Activated CD8-positive, alpha-beta memory T cell treated with anti-CD3 and anti-CD28 coated beads for 1 hour (primary cell): ENCODE measurements at places on chromosomes 12 and 14.

DNA sequence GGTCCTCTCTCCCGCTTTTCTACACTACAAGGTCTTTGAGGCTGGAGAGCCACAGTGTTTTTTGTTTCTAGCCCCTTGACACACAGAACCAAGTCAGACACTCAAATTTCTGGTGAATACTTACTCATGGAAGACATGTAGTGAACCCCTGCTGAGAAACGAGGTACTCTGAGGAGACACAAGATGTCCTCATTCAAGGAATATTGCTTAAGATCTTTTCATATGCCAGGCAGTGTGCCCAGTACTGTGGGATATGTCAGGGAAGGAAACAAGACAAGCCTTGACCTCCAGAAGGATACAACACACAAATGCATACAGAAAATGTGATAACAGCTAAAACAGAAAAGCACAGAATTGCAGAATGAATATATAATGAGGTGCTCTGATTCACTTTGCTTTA is 75.9 kb downstream of the TMTC1 start:
- DNase-seq: no peak

DNA sequence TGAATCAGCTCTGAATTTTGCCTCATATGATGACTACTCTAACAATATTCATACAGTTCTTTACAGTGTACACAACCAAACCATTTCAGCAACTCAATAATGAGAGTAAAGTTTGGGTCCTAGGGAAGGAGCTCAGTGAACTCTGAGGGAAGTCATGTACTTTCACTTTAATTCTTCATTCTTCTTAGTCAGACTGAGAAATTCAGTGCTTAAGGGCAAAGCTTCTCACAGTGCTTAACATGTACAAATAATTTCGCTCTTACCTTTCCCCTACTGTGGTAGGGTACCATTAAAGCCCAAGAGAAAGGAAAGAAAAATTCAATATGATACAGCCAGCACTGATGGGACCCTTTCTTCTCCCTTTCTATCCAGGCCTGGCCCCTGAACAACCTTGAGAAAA is 435.0 kb downstream of the NELL2 start:
- no peak for DNase-seq

DNA sequence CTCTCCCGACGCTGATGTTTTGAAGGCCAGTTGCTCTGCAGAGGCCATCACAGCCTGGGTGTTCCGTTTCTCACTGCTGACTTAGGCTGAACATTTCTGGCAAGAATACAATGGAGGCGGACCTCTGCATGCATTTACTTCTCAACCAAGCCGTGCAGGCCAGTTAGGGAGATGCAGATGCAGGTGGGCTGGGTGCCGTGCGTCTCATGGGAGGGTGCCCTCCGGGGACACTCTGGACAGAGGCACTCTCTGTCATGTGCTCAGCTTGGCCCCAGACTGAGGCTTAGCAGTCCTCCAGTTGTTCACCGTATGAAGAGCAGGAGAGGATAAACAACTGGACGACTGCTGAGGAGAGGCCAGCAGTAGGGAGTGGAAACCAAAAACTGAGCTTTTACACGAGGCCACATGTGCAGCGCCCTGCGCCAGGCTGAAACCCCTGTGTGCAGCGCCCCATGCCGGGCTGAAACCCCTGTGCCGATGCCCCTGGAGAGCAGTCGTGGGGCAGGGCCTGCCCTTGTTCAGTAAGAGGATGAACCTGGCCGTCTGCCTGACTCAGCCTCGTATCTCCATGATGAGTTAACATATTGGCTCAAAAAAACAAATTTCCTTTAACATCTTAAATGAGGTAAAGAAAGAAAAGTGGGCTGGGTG is 32.3 kb downstream of the DDX51 start:
- DNase-seq: no peak

- no peak for DNase-seq
Measured at GRCh38 chr14:69685716-69686115, 74.3 kb downstream of the SUSD6 start.

- no peak for DNase-seq
Measured at GRCh38 chr12:31491841-31492598, 98.9 kb downstream of the DENND5B start.

DNA sequence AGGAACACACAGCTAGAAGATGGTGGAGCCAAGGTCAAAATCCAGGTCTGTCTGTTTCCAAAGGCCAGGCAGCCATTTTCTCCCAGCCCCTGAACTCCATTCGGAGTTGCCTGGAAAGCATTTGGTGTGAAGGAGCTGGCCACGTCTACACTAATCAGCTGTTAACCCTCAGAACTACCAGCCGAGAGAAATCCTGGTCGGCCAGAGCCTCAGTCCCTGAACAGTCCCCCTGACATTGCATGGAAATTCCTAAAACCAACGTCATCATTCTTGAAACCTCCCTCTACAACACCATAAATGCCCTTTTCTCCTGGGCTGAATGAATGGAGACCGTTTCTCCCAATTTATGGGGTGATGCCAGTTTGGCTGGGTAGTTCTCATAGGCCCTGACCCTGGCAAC is 245.6 kb downstream of the SLC41A2 start:
- no peak for DNase-seq

DNA sequence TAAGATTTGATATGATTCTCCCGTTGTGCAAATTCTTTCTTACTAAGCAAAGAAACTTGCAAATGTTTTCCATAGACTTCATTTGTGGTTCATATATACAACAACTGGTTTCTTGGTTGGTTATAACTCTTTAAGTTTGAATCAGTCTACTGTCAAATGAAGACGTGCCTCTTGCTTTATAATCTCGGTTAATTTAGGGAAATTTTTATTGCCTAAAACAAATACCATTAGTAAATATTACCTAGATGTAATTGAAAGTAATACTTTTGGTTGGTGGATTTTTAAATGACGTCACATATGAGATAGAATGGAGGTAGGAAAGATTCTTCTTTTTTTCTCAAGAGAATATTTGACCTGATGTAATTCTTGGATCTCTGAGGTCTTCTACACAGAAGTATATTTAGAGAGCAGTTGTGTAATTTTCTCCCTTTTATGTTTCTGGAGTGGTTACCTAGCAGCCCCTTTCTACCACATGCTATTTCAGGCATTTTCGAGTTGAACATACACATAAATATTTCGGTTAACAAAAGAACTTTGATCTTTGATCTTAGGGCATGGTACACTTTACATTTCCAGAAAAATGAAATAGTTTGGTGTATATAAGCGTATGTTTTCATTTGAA is 1.7 kb downstream of the ATF7IP start:
- DNase-seq: no peak

DNA sequence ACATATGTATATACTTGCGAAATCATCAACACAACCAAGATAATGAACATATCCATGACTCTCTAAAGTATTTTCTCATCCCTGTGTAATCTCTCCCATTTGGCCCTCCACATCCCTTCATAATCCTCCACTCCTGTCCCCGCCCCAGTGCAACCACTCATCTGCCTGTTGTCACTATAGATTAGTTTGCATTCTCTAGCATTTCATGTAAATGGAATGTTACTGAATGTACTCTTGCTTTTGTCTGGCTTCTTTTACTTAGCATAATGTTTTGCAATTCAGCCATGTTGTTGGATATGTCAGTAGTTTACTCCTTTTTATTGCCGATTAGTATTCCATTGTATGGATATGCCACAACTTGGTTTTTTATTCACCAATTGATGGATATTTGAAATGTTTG is 99.1 kb downstream of the BICD1 start:
- DNase-seq: no peak

DNA sequence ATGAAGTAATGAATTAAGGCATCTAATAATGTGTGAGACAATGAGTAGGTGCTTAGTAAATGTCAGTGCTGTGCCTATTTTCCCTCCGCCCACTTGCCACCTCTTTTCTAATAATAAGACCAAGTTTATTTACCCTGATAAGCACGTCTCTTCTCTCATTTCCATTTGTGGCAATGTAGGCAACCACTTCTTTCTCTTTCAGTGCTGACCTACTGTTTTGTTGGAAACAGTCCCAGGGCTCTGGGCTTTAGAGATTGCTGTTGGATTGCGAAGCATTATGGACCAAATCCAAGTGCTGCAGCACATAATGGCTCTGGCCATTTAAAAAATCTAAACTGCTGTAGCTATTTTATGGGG is 141.3 kb upstream of the PLEKHG7 start:
- no peak for DNase-seq

GRCh38 chr14:22180045-22180444 is 409.0 kb downstream of the DAD1 start:
- no peak for DNase-seq

GRCh38 chr12:130701402-130701744 is 14.7 kb downstream of the RIMBP2 start:
- DNase-seq: no peak

- DNase-seq: no peak
Measured at GRCh38 chr14:55892906-55893305, 225.3 kb upstream of the PELI2 start.

GRCh38 chr14:68146818-68147217 is 327.2 kb downstream of the RAD51B start:
- no peak for DNase-seq

DNA sequence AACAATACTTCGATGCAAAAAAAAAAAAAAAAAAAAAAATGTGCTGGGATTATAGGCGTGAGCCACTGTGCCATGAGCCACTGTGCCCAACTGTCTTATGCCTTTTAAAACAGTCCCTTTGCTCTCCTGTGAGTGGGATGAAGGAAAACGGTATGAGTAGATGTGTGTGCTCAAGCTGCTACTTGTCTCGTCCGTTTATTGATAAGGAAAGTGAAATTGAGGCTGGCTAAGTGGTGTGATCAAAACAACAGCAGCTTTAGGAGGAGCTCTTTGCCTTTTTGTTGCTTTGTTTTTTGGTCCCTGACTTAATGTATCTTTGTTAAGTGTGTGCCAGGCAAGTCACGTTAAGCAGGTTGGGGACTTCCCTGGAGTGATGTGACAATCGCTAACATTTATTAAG is 275.9 kb downstream of the TMEM132C start:
- no peak for DNase-seq

GRCh38 chr14:39861696-39862095 is 429.5 kb upstream of the FBXO33 start:
- DNase-seq: no peak

GRCh38 chr14:103418481-103418818 is 33.2 kb downstream of the MARK3 start:
- no peak for DNase-seq

DNA sequence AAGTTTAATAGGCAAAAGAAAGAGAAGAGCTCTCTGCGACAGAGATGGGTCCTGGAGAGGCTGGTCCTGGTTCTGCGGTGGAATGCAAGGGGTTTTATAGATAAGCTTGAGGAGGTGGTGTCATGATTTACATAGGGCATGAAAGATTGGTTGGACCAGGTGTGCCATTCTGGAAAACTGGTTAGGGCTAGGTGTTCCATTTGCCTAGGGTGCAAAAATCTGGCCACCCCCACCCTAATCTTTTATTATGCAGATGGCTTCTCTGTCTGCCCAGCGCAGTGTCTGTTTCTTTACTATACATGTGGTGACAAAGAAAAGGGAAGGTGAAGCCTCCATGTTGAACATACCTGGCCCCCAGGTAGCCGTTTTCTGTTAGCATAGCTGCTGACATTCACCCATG is 65.4 kb downstream of the ERC1 start:
- DNase-seq: no peak

- no peak for DNase-seq
Measured at GRCh38 chr14:71498212-71498611, 434.0 kb upstream of the RGS6 start.

DNA sequence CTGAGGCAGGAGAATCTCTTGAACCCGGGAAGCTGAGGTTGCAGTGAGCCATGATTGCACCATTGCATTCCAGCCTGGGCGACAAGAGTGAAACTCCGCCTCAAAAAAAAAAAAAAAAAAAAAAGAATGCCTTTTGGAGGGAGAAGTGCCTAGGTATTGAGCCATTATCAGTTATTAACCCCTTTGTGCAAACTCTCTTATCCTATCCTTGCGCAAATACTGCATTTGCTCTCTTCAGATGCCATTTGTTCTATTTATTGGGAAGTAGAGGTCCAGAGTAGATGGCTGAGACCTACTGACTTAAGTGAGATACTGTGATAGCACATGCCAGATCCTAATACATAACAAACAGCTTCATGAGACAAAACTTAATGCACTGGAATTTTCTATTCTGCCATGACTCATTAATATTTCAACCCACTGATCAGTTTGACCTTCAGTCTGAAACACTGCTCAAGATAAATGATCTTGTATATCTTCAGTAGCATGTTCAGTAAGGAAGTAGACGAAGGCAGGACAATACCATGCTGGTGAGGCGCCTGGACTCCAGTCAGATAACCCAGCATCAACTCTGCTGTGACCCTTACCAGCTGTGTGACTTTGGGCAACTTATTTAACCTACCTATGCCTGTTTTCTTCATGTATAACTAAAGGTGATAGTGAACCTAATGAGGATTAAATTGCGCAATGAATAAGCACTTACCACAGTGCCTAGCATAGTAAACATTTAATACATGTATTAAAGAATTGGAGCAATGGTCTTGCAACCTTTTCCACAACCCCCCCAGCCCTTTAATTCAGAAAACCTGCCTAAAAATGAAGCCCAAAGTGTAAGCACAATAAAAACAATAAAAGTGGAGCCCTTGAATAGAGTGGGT is 5.7 kb upstream of the DNAAF2 start:
- DNase-seq: no peak

- no peak for DNase-seq
Measured at GRCh38 chr12:24404086-24404815, 454.8 kb upstream of the SOX5 start.

DNA sequence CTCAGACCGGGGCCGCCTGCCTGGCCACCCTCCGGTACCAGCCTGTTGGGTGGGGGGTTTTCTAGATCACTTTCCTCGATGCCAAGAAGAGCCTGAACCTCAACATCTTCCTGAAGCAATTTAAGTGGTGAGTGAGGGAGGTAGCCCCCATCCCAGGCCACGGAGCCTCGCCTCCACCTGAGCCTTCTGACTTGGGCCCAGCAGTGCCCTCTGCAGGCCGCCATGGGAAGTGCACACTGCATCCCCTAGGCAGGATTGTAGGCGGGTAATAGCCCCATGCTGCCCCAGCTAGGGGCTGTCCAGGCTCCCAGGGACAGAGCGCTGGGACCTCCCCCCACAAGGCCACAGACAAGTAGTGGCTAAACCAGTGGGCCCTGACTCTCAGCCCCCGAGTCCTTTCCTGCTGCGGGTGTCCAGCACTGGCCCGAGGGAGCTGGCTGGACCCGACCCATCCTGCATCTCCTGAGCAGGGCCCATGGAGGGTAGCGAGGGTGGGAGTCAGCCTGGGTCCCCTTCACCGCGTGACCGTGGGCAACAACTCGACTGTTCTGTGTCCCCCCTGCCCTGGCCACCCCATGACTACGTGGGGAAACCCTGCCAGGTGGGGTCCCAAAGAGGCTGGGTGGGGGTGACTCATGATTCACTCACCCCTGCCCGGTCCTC is 15.3 kb upstream of the ADSS1 start:
- DNase-seq: peak; percentile 62

DNA sequence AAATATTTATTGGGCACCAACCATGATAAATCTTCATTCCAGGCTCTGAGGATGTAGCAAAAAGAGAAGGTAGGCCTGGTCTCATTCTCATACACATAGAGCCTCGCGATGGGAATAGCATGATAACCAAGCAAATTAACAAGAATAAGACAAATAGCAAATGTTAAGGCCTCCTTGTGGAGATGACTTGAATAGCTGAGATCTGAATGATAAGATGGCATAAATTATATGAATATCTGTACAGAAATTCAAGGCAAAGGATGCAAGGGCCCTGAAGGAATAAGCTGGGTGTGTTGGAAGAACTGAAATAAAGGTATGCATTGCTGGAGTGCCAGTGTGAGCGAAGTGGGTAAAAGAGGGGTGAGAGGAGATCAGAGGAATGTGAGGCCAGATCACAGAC is 114.8 kb downstream of the ALX1 start:
- DNase-seq: no peak
